Cortex of kidney (tissue), 1 donor: ENCODE measurements at places on chromosomes 11 and 22.

GRCh38 chr11:132026746-132027145, 656.3 kb downstream of the NTM start:
- no peak for DNase-seq

DNA sequence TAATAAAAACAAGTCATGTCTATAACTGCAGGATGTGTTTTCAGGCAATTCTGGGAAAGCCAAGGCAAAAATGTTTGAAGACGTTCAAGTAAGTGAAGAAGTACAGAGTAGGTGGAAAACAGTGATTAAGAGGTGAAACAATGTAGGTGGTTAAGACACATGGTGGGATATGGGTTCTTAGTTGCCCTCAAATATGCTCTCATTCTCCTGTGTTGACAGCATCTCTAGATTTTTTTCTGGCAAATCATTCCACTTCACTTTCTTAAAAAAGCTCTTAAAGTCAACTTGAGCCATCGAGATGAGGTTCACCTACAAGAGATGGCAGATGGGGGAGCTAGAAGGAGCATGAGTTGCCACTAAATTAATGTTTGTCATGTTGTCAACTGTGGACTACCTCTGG, 1041.0 kb upstream of the CNTN5 start:
- DNase-seq, result no peak

GRCh38 chr11:8309862-8310261, 46.2 kb upstream of the LMO1 start:
- no peak for DNase-seq

DNA sequence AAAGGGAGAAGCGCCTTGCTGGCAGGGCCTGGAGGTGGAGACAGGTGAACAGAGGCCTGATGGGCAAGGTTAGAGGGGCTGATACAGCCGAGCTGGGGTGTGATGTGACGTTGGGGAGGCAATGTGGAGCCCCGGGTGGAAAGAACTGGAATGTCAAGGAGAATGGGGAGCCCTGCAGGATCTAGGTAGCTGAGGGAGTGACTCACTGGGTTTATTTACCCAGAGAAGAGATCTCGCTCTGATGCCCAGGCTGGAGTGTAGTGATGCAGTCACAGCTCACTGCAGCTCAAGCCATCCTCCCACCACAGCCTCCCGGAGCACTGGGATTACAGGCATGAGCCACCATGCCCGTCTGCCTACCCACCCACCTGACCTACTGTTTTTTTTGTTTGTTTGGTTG, 1.9 kb upstream of the CYB5R3 start:
- DNase-seq, result no peak

- DNase-seq, result no peak
Observed at GRCh38 chr11:131866535-131867400, 496.4 kb downstream of the NTM start.

GRCh38 chr11:83367745-83368144, 81.6 kb upstream of the CCDC90B start:
- no peak for DNase-seq

DNA sequence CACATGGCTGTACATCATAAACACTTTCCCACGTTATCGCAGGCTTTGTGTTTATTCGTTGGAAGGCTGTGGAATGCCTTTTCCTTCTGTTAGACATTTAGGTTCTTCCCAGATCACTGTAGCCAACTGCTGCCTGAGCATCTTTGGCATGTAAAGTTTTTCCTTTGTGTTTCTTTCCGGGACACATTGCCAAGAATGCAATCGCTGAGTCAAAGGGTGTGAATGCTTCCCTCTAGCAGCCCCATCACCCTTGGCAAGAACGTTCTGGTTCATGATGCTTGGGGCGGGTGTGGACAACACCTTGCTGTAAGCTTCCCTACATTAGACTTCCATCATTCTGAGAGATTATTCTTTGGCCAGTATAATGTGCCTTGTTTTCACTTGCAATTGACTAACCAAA, 136.2 kb downstream of the OSBP2 start:
- no peak for DNase-seq

DNA sequence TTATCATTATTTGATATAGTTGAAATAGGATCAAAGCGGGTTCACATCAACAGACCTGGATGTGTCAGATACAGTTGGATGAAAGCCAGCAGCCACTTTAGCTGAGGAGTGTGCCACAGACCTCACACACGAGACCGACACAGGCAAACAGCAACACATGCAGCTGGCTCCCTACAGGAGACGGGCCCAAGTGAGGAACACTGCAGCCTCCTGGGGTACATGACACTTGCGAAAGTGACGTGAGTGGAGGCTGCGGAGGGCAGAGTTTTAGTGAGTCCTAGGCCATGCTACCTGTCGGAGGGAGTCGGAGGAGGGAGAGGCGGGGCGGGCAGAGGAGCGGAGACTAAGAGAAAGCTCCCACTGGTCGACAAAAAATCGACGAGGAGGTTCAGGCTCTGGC, 100.9 kb upstream of the BID start:
- DNase-seq, result no peak
